ENCODE measurements at places on chromosomes 3 and 15.
A peak's percentile ranks its signal among the peaks of the same experiment; 100 is the strongest.

DNA sequence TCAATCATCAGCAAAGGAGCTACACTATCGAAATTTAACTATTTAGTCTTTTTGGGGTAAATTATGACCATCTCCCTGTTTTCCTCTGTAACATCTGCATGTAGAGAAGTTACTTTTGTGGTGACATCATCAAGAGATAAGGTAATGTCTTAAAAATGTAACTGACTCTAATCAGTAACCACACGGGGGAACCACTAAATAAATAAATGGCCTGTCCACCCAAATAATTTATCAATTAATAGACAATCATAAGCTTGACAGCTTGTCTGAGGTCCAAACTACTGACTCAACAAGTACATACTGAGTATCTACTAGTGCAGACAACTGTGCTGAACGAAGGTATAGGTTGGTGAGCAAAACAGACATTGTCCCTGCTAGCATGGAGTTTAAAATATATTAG lies 219.3 kb downstream of the SLC9A9 start:
- no peak for DNase-seq

GRCh38 chr3:190526787-190527762 lies 13.2 kb downstream of the IL1RAP start:
- DNase-seq: no peak

DNA sequence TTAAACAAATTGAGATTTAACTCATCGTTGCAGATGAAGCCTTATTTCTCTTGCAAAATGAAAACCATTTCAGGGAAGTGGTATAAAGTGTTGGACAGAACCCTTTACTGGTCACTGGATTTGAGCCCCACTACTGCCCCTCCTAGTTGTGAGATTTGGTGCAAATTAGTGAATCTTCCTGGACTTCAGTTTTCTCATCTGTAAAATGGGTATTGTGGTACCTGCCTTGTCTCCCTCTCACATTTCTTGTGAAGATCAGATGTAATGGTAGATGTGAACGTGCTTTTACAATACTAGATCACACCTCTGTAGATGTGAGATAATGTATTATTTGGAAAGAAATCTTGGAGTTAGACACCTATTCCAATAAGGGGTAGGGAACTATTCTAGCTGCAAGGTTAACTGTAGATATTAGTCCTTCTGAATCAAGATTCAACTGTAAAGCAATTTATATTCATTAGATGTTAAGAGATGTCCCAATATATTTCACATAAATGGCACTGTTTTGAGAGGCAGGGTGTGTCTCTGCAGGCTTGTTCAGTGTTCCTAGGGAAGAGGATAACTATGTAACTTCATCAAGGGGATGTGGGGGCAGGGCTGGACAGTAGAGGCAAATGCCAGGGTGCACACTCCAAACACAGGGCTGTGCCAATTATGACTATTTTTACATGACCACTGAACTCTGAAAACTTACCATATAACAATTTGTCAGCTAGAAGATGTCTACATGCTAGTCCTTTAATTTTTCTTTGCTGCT lies 112.4 kb upstream of the PFN2 start:
- DNase-seq: no peak

- no peak for DNase-seq
Measured at GRCh38 chr3:36397841-36398240, 17.5 kb downstream of the STAC start.

- DNase-seq: no peak
Measured at GRCh38 chr3:71684757-71685386, 40.3 kb downstream of the EIF4E3 start.

- no peak for DNase-seq
Measured at GRCh38 chr3:63949005-63949404, 36.8 kb upstream of the SCAANT1 start.

DNA sequence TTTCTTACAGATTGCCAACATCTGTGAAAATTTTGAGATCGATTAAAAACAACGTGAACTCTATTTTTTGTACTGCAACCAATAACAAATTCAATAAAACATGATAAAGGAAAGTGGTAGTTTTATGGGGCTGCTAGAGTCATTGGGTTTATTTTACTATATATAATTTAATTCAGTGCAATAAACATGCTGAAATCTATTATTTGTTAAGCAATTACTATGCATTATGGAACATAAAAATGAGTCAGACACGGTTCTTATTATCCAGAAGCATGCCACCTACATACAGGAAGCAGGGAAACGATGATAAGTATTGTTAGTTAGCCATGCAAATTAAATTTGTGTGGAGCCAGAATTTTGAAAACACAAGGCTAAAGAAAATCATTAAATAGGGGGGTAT lies 27.2 kb downstream of the NPHP3 start:
- no peak for DNase-seq

DNA sequence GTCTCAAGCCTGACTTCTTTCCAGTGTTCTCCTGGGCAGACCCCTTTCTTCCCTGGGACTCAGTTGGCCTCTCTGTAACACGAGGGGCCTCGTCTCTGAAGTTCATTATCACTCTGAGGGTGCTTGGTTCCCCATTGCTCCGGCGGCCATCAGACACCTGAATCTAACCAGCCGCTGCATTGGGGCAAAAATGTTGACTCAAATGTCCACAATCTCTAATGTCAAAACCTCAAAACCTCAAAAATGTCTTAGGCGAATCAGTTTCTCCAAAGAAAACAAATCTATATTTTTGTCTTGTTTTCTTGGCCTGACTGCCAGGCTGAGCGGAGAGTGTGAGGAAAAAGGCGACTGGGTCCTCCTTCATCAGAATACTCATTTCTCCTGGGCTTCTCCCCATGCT lies 220.7 kb downstream of the VPS13C start:
- no peak for DNase-seq

DNA sequence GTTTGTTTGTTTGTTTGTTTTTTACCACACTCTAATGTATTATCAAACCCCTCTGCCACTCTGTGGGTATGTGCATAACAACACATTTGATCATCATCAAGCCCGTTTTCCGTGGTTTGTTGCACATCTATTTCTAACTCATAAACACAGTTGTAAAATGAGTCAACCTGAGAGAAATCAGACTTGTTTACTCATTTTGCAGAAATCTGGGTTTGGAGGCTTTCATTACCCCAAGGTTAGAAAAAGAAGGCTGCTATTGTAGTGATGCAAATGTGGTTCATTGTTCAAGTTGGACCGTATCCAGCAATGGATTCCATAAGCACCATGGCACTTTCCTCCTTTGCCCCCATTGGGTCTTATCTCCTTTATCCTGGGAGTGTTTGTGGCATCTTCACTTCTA lies 353.2 kb upstream of the SOX2 start:
- DNase-seq: no peak

GRCh38 chr3:10568549-10568948 lies 63.2 kb upstream of the ATP2B2 start:
- no peak for DNase-seq

- no peak for DNase-seq
Measured at GRCh38 chr3:55558316-55558715, 71.2 kb upstream of the WNT5A start.

- DNase-seq: no peak
Measured at GRCh38 chr3:53170325-53171063, 9.5 kb downstream of the PRKCD start.

- DNase-seq: no peak
Measured at GRCh38 chr15:85672332-85673084, 122.2 kb downstream of the KLHL25 start.

GRCh38 chr3:2078821-2079220 lies 19.8 kb upstream of the CNTN4 start:
- no peak for DNase-seq

DNA sequence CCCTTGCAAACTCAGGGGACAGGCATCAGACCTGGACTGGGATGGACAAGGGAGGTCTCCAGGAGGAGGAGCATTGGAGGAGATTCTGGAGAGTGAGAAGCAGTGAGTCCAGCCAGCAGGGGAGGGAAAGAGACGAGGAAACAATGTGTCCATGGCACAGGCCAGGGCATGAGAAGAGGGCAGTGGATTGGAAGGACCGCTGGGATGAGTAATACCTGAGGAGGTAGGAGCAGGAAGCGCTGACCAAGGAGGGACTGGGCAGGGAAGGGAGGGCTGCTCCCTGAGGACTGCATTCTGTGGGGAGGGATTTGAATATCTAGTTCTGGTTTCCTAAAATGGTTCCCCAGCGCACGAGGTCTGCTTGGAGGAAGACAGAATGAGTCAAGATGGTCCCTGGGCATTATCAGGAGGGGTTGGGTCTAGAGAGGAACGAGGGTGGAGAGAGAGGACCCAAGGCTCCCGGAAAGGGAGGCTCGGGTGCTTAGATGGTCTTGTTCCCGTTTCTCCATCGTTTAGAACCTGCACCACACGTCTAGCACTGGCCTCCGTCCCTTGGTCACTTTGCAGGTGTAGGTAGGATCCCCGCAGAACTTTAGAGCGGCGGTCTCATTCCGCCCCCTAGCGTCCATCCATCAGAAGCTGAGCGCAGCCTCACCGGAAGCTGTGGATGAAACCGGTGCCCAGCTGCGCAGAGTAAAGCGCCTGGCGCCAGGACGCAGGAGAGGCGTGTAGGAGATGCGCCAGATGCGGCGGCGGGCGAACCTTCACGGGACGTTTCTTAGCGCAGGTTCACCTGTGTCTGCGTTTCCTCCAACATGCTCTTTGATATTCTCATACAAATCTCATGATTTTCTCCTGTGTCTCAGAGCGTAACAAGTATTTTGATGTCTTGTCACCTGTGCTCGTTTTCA lies 190.7 kb upstream of the NDN start:
- no peak for DNase-seq

DNA sequence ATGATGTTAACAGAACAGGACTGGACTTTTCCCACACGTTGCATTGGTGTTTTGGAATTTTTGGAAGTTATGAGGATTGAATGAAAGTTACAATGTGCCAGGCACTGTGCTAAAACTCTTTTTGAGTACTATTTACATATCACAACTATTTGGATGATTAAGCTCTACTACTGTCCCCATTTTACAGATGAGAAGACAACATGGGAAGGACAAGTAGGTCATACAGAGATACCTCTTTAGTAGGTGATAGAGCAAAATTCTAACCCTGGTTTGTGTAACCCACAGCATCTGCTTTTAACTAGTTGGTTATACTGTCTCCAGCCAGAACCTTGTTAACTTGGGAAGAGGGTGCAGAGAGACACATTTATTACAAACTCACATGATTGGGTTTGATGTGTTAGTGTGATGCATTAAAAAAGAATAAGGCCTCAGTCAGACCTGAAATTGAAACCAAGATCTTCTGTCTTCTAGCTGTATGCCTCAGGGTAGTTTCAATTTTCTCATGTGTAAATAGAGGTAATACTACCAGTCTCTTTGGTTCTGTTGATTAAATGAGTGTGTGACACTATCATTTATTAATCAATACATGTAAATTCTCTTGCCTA lies 1.4 kb downstream of the NDUFB4 start:
- DNase-seq: no peak

DNA sequence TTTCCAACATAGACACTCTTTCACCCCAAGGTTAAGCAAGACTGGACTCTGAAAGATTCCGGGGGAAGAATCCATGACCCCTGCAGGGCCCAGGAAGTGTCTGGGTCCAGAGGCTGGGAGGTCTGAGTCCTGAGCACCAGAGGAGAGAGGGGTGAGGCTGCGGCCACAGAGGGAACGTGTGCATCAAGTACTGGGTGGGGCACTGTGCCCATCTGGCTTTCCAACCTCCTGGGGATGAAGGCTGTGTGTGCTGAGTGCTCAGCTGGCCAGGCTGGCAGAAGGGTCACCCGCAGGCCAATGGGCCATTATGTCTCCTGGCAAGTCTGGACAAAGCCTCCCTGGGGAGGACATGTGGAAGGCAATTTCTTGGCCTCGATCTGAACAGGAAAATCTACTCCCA lies 3.3 kb downstream of the CHRNA3 start:
- no peak for DNase-seq

GRCh38 chr15:40582726-40583246 lies 11.3 kb upstream of the KNL1 start:
- DNase-seq: no peak

DNA sequence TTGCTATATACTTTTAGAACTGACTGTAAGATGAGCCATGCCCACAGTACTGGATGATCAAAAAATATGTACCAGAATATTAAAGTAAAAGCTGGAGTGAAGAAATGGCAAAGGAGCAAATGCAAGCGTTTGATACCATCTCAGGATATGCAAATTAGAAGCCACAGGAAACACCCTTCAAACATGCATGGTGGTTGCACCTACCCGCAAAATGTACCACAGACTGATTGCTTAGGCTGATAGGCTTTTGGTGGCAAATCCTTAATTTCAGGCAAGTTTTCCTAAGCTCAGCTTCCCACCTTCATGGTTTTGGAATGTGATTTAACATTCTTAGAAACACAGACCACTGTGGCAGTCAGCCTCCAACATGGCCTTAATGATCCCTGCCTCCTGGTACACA lies 149.0 kb downstream of the PDZRN3 start:
- DNase-seq: no peak

- DNase-seq: no peak
Measured at GRCh38 chr15:33159726-33160453, 34.6 kb downstream of the FMN1 start.

DNA sequence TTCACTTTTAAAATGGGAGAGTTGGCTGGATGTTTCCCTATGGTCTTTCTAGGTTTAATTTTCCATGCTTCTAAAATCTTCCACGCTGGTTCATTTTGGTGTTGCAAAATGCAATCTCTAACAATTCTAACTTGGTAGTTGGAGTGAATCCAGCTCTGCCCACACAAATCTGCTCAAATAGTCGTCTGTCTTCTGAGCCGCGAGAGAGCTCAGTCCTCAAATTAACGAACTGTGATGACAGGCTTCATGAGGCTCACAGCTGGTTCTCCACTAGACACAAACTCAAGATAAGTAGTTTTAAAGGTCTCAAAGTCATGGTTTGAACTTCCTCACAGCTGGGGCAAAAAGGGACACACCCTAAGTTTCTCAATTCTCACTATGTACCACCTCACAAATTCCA lies 178.6 kb upstream of the LYSMD4 start:
- DNase-seq: no peak

DNA sequence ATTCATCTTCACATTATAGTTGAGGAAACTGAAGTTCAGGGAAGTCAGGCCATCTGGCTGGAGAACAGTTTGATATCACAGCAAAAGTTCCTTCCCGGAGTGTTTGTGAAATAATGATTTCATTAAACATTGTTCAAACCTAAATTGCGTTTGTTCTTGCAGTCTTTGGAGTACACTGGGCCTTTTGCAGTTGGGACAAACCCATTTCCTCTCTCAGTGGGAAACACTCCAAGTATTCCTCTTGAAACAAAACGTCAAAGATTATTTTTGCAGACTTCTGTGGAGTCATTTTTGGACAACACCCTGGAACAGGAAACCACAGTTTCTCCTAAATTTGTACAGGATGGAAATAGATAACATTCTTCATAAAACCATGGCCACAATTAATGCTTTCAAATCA lies 287.5 kb downstream of the PTPRG start:
- DNase-seq: no peak

- peak; percentile 70 for DNase-seq
Measured at GRCh38 chr3:50254577-50255250, 14.2 kb upstream of the SEMA3B start.

DNA sequence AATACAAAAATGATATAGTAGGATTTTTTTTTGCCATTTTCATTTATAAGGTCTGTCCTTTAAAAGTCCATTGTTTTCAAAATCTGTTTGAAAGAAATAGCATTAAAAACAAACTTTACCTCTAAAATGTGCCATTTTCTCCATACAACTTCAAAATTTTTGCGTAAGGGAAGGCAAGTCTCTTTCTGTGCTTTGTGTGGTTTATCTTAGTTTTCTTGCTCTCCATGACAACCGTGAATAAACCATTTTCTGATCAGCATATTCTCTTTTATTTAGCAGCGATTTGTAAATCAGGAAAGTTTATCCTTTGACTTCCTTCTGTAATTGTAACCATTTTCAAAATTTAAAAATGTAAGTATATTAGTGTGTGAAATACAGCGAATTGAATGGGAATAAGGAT lies 147.9 kb upstream of the CGNL1 start:
- no peak for DNase-seq

All from breast epithelium (tissue), 4 donors.